ENCODE measurements at places on chromosomes 7 and 10.

- no peak for DNase-seq
Observed at GRCh38 chr7:140161047-140161446, 15.7 kb downstream of the KDM7A start.

- no peak for DNase-seq
Observed at GRCh38 chr7:26912933-26913536, 48.6 kb upstream of the SKAP2 start.

DNA sequence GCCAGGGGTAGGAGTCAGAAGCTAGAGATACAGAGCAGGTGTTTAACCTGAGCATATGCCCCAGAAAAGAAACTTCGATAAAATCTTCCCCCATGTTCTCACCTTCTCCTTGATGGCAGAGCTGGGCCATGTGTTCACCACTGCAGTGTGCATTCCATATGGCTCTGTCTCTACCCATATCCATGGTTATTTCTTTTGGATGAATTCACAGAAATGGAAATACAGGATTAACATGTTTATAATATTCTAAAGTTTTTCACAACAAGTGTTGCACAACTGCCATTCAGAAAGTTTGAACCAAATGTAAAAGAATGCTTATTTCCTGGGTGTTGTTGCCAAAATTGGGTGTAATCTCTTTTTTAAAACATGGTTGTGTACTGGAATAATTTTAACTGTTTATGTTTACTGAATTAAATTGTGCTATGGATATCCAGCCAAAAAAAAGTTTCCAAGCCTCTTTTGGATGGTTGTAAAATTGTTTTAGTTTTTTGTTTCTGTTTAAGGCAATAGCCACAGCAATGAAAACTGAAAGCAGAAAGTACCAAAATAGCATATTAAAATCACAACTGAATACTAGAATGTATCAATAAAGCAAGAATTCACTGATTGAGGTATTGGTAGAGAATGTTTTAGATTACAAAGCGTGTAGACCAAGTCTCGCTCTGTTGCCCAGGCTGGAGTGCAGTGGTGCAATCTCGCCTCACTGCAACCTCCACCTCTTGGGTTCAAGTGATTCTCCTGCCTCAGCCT lies 19.9 kb upstream of the CCNY start:
- DNase-seq = no peak

- no peak for DNase-seq
Observed at GRCh38 chr7:109834851-109835250, 1256.1 kb upstream of the LRRN3 start.

GRCh38 chr10:16828114-16828568 lies 10.9 kb upstream of the RSU1 start:
- DNase-seq = peak; percentile 42

GRCh38 chr10:75400163-75400770 lies 1.3 kb downstream of the ZNF503 start:
- DNase-seq = no peak

GRCh38 chr7:221978-222715 lies 29.8 kb downstream of the FAM20C start:
- no peak for DNase-seq

- peak; percentile 54 for DNase-seq
Observed at GRCh38 chr7:104983076-104983577, 30.9 kb upstream of the KMT2E start.

- no peak for DNase-seq
Observed at GRCh38 chr7:136114966-136115762, 138.0 kb upstream of the MTPN start.

DNA sequence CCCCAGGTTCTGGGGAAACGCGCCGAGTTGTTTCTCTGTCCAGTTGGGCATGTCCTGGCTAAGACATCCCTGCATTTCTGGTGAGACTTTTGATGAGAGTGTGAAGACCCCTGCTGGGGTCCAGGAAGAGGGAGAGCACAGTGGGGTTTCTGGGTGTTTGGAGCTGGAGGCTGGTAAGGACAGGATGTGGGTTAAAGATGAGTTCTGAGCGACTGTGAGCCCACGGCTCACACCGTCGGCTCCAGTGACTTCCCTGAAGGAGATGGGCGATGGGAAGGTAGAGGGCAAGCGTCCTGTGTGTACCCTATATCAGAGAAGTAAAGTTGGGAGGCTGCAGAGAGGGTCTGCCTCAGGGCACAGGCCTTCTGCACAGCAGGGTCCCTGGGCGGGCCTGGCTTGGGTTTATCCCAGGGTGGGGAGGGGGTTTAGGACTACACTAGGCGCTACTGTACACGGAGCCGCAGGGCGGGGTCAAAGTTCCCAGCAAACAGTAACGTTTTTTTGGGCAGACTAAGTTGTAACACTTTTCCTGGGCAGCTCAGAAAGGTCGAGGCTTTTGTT lies 3.6 kb downstream of the EMX2 start:
- no peak for DNase-seq

GRCh38 chr10:123087786-123088185 lies 48.0 kb upstream of the HMX3 start:
- no peak for DNase-seq

DNA sequence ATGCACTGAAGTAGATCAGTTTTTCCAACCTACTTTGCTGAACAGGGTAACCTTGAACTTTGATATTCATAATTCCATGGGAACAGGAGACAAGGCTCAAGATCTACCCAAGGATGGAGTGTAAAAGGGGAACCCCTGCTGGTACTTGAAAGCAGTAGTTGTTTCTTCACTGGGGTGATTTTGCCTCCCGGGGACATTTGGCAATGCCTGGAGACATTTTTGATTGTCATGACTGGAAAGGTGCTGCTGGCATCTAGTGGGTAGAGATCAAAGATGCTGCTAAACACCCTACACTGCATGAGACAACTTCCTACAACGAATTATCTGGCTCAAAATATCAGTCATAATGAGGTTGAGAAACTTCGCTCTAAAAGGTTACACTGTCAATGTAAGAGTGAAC lies 214.8 kb upstream of the CTBP2 start:
- DNase-seq = no peak

DNA sequence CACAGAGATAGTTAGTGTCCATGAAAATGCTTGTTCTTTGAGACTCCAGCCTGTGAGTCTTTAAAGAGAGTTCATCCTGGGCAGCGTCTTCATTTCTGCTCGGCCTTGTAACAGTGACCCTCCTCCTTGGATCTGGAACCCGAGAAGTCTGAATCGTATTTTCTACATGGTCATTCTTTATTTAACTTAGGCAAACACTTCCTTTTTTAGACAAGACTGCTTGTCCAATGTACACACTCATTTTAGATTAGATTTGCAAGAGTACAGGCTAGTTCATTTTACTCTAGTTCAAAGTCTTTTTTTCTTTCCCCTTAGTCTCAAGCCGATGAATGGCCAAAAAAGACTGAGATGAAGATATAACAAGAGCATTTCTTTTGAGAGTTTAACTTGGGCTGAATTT lies 133.5 kb downstream of the CHN2 start:
- DNase-seq = no peak

- DNase-seq = no peak
Observed at GRCh38 chr10:26586211-26586610, 111.3 kb upstream of the PDSS1 start.

DNA sequence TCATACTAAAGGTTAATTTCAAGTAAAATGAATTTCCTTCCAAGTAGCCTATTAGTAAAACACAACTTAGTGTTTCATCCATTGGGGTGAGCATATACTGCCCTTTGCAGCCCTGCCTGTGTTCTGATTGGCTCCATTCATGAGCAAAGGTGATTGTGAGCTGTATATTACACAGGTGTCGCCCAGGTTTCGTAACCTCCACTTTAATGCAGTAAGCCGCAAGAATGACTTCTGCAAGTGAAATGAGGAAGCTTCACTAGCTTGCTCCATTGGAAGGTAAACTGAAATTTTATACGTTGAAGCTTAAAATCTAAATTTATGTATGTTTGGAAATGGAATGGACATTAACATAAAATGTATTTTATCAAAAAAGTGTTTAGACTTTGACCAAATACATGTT lies 24.4 kb downstream of the MTURN start:
- DNase-seq = no peak

DNA sequence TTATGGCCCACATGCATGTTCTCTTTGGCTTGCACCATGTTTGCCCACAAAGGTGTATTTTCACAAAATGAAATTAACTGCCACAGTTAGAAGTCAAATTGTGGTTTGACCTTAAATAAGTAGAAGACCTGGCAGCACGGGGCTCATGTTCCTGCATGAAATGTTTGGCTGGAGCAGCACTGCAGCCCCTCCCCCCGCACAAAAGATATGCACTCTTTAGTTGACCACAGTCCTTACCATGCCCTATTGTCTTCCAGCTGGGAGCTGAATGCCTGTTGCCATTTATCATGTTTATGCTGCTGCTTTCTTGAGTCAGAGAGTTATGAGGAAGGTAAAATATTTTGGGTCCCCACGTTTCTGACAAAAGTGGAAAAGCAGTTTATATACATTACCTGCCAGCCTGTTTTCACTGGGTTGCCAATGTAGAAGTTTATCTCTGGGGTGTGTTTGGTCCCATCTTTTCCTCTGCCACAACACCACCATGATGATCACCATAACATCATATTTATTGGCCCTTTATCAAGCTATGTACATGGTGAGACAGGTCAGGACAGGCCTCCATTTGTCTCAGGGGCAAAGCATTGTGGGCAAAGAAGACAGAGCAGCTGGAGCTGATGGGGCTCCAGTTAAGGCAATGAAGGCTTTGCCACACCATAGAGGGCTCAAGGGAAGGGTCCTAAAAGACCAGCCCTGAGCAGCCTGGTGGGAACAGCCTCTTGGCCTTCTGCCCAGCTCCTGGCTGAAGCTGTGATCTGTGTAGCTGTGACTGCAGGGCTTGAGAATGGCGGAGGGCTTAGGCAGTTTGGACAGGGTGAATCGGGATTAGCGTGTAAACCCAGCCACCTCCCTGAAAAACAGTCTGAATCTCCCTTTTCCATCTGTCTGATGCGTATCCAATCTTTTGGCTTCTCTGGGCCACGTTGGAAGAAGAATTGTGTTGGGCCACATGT lies 5.4 kb downstream of the PRF1 start:
- DNase-seq = no peak

DNA sequence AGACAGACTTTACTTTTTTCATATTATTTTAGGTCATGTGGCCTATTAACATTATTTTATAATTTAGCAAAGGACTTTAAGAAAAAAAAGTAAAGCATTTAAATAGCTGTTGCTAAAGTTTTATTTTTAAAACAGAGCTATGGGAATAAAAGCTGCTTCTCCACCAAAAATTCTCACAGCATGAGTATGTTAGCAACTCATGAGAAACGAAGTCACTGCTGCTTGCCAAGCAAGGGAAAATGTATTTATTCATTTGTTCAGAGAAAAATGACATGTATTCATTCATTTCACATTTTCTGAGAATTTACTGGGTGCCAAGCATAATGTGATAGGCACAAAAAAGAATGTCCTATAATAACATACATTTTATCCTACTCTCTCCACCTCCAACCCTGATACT lies 5.1 kb downstream of the LRRC72 start:
- DNase-seq = no peak

DNA sequence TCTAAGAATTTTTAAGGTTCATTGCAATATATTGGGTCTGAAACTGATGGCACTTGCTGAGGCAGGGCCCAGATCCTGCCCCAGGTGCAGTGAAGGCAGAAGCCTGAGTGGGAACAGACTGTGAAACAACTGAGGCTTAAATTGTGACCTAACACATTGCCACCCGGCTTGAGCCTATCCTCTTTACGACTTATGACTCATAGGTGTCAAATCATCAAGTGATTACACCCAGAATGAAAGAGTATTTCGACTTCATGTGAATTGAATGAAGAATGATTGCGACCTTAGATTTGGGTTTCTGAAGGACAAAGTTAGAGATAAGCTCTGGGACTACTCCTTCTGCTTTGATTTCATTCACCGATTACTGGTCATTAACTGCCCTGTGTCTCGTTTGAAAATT lies 200.9 kb downstream of the CREB5 start:
- no peak for DNase-seq

- DNase-seq = no peak
Observed at GRCh38 chr7:50556247-50556991, 8.8 kb downstream of the DDC start.

DNA sequence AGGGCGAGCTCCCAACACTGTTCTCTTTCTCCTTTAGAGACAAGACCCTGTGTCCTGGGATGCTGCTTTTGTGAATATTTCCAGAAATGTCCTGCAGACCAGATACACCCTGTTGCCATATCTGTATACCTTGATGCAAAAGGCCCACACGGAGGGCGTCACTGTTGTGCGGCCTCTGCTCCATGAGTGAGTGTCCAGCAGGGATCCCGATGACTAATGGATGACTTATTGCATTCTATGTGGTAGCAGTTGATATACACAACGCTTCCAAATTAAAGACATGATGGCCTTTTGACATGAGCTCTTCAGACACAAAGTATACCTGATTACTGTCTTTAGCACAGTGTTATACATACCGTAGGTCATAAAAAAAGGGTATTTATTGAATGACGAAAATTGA lies 45.0 kb upstream of the MGAM2 start:
- no peak for DNase-seq

DNA sequence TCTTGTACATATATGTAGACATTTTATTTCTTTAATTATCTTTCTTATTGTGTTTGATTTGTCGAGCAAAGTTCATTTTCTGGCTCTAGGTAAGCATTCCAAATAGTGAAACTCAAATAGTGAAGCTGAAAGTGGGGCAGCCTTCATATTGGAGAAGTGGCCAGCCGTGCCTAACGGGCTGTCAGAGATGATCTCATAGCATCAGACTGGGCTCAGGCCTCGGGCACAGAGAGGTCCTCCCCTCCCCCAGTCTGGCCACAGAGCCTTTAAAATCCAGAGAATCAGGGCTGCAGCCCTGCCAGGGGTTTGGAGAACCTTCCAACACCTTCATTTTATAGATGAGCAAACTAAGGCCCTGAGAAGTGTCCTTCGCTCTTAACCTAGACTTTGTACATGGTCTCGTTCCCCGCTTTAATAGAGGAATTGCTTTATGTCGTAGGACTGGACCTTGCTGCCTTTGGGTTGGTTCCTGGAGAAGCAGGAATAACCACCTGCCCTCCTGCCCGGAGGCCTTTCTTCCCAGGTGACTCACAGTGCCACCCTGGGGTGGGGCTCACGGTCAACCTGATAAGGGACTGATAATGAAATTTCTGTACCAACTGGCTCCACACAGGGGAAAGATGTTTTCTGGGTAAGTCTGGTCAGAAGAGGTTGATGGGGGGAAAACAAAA lies 7.3 kb downstream of the TSPAN15 start:
- DNase-seq = no peak

Measured in SHP77 treated with DMSO at 0.1 percent for 48 hours (cell line).